Central memory CD4-positive, alpha-beta T cell (primary cell): ENCODE measurements at places on chromosomes 1 and 21.

DNA sequence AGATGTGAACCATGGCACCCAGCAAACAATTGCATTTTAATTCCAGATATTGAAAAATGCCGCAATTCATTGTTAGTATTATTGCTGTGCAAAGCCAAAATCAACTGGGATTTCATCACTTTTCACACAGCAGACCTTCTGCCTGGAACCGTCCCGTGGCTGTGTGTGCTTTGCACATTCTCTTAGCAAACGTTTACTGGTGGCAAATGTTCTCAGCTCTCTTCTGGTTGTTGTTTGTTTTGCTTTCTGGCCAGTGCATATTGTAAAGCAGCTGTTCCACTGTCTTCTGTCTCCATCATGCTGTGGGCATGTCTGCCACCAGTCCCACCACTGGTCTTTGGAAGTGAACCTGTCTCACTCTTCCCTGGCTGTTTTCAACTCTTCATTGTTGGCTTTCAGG, 19.8 kb upstream of the TTLL10 start:
- no peak for DNase-seq

DNA sequence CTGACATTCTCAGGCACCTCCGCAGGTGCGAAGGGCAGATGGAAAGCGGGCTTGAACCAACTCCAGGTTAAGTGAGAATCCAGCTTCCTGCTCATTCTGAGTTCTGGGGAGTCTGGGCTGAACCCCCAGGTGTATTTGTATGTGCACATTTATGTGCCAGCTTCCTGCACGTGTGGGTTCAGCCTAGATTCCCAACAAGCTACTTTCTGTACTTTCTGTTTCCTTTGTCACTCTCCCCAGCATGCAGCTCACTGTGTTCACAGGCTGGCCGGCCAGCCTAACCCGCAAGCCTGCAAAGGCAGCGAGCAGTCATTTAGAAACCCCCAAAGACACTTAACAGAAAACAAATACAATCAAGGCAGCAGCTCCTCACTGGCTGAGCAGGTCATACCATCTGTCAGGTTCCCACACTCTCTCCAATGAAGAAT, 1.3 kb upstream of the IL19 start:
- DNase-seq, result peak; percentile 45

DNA sequence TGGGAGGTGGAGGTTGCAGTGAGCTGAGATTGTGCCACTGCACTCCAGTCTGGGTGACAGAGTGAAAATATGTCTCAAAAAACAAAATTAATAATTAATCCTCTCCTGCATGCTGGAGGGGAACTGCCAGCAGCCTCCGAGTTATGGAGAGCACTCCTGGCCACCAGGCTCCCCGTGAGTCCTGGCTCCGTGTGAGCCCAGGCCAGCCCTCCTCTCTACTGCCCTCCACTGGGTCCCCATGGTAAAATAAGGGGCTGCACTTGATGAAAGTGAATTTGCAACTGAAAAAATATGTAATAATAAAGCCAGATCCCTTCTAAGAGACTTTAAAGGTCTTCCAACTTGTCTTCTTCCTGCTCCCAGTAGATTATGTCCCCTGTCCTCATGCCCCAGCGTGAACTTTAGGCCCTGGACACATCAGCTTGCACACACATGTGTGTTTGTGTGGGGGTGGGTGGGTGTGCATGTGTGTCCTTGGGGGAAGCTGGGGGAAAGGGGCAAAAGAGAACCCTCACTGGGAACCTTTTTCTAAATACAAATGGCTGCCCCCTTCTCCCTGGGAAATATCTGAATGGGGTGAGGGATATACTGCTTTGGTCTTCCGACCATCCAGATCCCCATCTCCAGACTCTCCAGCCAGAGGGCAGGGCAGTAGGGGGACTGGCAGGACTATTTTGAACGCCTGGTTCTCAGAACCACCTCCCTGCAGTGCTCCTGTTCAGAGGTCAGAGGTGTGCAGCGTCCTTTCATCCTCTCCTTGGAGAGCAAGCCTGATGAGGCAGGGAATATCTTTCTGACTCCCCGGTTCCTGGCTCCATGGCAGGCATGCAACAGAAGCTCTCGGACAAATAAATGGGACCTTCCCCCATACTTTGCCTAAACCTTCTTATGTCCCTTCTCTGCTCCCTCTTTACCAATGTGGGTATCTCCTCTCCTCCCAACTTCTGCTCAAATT, 26.2 kb downstream of the NEK2 start:
- no peak for DNase-seq

- no peak for DNase-seq
These were observed 30.5 kb upstream of the FGGY start for GRCh38 chr1:59266180-59266926.

- no peak for DNase-seq
These were observed 2.9 kb downstream of the BRINP3 start for GRCh38 chr1:190474650-190475211.

GRCh38 chr1:159338018-159338417, 35.9 kb downstream of the FCER1A start:
- no peak for DNase-seq

DNA sequence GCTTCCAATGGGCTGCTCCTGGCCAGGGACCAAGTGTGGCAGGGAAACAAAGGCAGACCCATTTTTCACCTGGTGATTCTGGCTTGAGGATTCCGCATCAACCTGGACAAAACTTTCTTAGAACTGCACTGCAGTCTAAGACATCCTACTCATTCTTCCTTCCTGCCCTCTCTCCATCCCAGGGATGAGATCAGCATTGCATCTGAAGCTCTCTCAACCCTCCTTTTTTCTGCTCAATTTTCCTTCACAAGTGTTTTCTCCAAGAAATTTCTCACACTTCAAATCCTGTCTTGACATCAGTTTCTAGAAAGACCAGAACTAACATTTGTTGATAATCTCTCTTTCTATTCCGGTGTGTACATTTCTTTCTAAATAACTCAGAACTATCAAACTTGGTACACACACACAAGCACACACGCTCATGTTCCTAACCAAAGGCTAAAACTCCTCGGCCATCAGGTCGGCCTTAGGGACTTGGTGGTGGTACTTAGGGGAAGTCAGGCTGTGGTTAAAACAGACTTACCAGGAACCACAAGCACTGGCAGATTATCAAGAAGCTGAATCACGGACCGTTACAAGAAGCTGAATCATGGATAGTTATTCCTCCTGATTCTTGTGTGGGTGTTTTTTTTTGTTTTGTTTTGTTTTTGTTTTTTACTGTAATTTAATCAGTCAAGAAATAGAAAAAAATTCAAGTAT, 21.0 kb upstream of the CXADR start:
- no peak for DNase-seq

GRCh38 chr1:50427818-50428779, 4.9 kb upstream of the DMRTA2 start:
- DNase-seq, result no peak

DNA sequence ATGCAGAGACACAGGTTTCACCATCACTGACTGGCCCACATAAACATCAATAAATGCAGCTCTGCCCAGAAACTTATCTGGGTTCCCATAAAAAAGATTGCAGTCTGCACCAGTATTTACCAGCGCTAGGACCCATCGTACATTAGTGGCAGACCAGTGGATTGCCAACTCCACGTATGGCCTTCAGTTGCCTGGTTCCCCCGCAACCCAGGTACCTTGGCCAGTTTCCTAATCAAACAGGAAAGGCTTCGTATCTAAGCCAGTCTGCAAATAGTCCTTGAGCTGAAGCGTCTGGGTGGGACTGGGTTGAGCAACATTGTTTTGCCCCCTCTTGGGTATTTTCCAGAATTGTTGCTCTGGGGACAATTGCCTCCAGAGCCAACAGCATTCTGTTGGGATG, 1639.3 kb downstream of the MRPL39 start:
- DNase-seq, result no peak

DNA sequence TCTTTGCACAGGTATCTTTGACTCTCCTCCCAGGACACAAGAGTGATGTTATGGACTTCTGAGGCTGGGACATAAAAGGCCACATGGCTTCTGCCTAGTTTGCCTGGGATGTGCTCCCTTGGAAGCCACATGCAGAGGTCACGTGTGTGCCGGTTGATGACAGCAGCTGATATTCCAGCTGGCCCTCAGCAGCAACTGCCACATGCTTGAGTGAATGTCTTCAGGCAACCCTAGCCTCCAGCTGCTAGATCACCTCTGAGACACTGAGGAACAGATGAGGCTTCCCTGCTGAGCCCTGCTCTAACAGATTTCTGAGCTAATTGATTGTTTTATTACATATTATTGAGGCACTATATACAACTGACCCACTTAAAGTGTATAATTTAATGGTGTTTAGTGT, 11.6 kb upstream of the AKR7A3 start:
- no peak for DNase-seq

DNA sequence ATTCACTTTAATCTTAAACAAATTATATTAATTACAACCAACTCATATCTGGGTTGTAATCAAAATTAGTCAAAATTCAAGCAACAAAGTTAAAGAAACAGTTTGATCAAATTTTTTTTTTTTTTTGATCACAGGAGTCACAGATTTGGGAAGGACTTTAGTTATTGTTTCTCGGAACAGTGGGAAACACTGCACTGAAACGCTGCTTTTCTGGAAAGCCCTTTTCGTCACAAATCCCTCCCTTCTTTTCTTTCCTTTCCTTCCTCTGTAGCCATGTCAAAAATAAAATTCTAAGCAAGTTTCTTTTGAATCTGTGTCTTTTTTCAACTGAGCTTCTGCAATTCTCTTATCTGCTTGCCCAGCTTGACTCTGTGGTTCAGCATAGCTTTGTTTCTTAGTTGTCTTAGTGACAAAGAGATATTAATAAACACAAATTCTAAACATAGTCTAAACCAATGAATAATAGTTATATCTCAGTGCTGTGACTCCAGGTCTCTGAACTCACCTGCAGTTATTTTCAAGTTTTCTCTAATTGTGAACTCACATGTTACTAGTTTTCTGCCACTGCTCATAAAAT, 53.8 kb downstream of the PTGS2 start:
- no peak for DNase-seq

DNA sequence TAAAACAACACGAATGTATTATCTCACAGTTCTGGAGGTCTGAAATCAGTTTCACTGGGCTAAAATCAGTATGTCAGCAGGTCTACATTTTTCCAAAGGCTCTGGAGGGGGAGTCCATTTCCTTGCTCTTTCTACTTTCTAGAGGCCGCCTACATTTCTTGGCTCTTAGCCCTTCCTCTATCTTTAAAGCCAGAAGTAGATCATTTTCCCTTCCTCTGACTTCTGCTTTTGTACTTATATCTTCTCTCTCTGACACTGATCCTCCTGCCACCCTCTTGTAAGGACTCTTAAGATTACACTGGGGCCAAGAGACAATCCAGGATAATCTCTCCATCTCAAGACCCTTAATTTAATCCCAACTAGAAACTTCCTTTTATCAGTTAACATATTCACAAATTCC, 41.4 kb downstream of the MSH4 start:
- DNase-seq, result no peak

DNA sequence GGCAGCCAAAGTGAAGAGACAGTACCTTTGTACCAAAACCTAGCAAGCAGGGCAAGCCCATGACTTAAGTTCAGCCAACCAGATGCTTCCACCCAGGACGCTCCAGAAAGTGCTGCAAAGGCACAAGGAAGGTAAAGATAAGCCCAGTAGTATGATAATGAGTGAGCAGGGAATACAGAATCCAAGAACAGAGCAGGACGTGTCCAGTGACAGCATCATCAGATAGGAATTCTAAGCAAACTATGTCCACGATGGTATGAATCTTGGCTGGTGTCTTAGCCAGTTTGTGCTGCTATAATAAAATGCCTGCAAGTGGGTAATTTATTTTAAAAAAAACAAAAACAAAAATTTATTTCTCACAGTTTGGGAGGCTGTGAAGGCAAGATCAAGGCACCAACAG, 13.6 kb downstream of the GJA4 start:
- DNase-seq, result no peak
